ENCODE measurements at places on chromosomes 5 and 9. TPM values are rescaled to one million over a fixed set of nuclear protein-coding genes. Genes with fewer than 3 reads are reported as not detected.

GRCh38 chr9:98288881-98289280, 33.4 kb upstream of the TBC1D2 start:
- no peak for DNase-seq

The PCDHGA2 gene
- 0.39 TPM for total RNA-seq

The PNPLA7 gene
- 1.1 TPM for total RNA-seq

The SEMA6A gene
- total RNA-seq, result 51.1 TPM

GRCh38 chr5:98433673-98434072, 339.8 kb upstream of the RGMB start:
- DNase-seq, result no peak

DNA sequence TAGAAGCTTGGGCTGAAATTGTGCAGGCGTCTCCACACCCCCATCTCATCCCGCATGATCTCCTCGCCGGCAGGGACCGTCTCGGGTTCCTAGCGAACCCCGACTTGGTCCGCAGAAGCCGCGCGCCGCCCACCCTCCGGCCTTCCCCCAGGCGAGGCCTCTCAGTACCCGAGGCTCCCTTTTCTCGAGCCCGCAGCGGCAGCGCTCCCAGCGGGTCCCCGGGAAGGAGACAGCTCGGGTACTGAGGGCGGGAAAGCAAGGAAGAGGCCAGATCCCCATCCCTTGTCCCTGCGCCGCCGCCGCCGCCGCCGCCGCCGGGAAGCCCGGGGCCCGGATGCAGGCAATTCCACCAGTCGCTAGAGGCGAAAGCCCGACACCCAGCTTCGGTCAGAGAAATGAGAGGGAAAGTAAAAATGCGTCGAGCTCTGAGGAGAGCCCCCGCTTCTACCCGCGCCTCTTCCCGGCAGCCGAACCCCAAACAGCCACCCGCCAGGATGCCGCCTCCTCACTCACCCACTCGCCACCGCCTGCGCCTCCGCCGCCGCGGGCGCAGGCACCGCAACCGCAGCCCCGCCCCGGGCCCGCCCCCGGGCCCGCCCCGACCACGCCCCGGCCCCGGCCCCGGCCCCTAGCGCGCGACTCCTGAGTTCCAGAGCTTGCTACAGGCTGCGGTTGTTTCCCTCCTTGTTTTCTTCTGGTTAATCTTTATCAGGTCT, at the start of gene C9orf72:
C9orf72 (minus strand) TSS at position 564 of the 716 bp plus-strand sequence. CDS start 6,361 bp downstream, outside the sequence.
- no peak for DNase-seq

The PCDHGA8 gene
- total RNA-seq, result 0.64 TPM

DNA sequence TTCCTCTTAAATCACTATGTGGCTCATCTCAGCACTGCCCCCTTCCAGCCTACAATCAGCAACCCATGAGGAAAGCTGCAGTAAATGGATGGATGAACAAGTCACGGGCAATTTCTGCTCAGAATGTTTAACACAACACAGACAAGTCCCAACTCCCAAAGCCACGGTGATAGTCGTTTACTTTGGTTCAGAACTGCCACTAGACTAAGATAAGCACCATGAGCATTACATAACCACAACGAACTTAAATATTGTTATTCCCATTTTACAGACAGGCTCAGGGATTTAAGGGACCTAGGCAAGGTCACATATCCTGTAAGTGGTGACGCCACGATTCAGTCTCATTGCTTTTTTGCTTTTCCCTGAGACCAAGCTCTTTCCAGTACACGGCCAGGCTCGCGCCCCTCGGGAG, 2.0 kb upstream of the SMIM27 start:
- no peak for DNase-seq

The LRRC70 gene
- 43.4 TPM for total RNA-seq

- DNase-seq, result no peak
Observed at GRCh38 chr5:128477944-128478343, 60.1 kb downstream of the FBN2 start.

DNA sequence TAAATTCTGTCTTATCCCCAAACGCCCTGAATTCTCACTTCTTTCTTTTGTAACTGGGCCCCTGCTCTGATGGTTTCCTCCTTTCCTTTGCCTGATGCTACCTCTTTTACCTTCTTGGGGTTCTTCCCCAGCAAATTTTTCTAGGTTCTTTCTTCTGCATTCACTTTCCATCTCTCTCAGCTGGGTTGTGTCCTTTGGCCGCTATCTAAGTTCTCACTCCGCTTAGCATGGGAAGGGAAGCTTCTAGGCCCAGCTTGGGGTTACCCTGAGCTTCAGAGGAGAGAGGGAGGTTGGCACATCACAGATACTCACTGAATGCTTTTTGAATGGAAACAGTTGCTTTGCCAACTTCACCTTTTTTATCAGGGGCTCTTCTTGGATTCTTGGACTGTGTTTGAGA, 17.0 kb downstream of the PALM2AKAP2 start:
- no peak for DNase-seq

The TAF11L5 gene
- not detected for total RNA-seq

GRCh38 chr5:170366276-170366675, 22.9 kb downstream of the KCNMB1 start:
- DNase-seq, result no peak

The ANKRA2 gene
- total RNA-seq, result 13.4 TPM

DNA sequence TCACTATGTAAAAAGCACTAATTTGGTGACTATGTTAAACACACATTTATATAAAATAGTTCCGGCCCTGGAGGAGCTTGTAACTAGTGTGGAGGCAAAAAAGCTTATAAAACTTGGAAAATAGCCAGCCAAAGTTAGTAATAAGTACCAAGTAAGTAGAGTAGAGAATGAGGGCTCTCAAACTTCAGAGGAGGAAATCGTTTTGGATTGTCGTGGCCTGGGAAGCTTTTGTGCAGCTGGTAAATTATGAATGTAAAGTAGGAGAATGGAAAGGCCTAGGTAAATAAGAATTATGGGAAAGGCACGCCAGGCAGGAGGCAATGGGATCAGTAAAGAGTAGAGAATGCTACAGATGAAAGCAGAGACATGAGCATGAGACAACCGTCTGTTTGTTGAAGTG, 832.7 kb upstream of the ZNF608 start:
- DNase-seq, result no peak

GRCh38 chr5:16296946-16297345, 117.4 kb upstream of the MARCHF11 start:
- DNase-seq, result no peak

The SOX30 gene
- total RNA-seq, result not detected

The TMEM171 gene
- total RNA-seq, result 1.4 TPM

The OLFM1 gene
- 16.2 TPM for total RNA-seq

DNA sequence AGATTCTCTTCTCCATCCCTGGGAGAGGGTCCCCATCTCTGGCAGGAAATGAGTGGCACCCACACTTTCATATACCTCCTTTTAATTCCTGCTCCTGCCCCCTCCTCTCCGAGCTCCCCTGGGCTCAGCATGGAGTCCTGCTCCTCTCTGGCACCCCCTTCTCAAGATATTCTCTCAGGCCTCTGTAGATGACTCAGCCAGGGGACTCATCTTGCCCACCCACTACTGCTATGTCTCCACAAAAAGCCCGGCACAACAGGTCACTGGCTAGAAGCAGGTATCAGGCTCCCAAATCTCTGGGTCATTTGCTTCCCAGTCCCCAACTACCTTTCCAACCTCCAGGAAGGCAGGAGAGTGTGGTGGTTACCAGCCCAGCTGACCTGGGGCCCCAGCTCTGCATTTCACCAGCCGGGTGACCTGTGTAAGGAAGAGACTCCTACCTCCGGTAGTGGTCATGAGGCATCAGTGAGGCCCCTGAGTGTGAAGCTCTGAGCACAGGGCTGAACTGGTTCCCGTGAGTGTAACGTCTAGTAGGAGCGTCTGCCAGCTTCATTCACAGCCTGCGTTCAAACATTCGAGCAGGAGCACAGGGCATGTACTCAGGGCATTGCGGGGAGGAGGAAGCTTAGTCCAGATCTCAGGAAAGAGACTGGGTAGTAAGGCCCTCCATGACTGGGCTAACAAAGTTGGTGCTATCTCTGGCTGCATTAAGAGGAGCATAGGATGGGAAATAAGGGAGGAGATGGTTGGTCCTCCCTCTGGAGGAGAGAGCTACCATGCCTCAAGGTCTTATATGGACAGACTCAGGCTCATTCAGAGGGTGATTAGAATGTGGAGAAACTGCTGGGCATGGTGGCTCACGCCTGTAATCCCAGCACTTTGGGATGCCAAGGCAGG, 63.7 kb downstream of the LMX1B start:
- no peak for DNase-seq

DNA sequence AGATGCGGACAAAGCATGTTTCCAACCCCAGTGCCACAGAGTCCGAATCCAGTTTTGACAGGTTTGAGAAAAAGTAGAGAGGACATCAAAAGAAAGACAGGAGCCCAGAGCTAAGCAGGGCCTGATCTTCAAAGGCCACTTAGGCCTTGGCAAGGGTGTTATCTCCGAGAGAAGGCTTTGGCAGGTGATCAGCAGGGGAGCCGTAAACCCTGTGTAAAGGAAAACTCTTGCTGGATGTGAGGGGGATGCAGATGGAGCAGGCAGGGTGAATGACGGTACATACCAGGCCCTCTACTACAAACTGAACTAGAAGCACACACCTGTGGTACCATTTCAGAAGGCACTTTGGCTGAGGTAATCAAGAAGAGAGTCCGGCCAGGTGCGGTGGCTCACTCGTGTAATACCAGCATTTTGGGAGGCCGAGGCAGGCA, 1.4 kb upstream of the HNRNPH1 start:
- DNase-seq, result no peak

- no peak for DNase-seq
Observed at GRCh38 chr9:75713335-75713734, 177.1 kb upstream of the PCSK5 start.

DNA sequence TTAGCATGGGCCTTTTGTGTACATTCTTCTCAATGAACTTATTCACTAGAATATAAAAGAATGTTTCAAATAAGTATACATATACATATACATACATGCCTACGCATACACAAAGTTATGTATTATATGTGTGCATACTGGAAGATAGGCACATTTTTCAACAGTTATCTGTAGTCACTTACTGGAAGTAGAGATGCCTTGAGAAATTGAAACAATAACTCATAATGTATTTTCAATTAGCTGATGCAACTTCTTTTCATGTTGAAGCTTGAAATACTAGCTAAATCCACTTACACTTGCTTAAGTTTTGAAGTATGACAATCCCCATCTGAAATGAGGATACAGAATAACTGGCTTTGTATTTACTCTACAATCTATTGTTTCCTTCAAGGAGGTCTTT, 469.0 kb upstream of the PTGER4 start:
- no peak for DNase-seq

DNA sequence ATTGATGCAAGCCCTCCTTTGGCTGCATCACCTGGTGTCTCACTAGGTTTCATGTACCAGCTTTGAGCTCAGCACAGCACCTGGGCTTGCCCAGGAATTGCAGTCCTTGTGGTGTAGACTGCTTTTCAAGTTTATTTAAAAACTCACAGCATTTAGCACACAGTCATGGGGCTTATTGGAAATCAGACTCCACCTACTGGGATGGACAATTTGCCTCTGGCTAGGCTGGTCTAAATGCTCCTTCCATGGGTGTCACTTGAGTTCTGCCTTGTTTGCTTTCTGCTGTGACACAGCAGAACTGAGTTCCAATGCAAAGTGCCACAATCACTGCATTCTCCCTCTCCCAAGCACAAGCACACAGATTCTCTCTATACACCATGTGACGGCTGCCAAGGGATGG, 453.3 kb downstream of the GABRG2 start:
- no peak for DNase-seq

DNA sequence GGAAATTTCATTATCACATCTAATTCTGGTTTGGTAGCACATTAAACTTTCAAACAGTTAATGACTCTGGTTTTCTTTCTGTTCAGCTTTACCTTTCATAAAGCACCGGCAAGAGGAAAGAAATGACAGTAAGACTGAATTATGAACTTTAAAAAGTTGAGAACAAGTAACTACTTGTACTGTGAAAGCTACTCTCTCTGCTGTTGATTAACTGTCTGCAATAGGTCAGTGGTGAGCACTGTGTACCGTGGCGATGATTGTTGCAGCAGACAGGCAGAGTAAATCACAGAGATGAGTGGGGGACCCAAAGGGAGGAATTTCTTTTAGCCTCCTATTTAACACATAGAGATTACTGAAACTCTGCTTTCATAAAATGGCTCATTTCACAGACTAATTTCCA, 74.0 kb upstream of the MEF2C start:
- DNase-seq, result no peak

- DNase-seq, result no peak
Observed at GRCh38 chr9:19788152-19788551, 685 bp downstream of the SLC24A2 start.

- peak; percentile 72 for DNase-seq
Observed at GRCh38 chr5:127863610-127864395, 160.6 kb downstream of the CCDC192 start.

All from dermis microvascular lymphatic vessel endothelial cell (primary cell).